ENCODE measurements at places on chromosomes 7 and 10. TPM values are rescaled to one million over a fixed set of nuclear protein-coding genes. Genes with fewer than 3 reads are reported as not detected.
A peak's percentile ranks its signal among the peaks of the same experiment; 100 is the strongest.

Gene AKAP9
- 66.8 TPM for total RNA-seq

Gene DEPP1
- total RNA-seq = 146 TPM

Gene PLEKHS1
- total RNA-seq = 0.41 TPM

Gene DENND2A
- 18.0 TPM for total RNA-seq

Gene CDNF
- total RNA-seq = 2.1 TPM

Gene ZDHHC4
- total RNA-seq = 62.4 TPM

- H3K4me3 ChIP-seq = peak overlapping the region; percentile 25
- no peaks in the 10 kb centered on the region for H3K27me3 ChIP-seq
- peak overlapping the region; percentile 43 for H3K27ac ChIP-seq
- peaks cover 48% of the 10 kb centered on the region for H3K4me1 ChIP-seq
- no peak for DNase-seq
These were observed 94.7 kb upstream of the EFCAB10 start for GRCh38 chr7:105675934-105676371.

DNA sequence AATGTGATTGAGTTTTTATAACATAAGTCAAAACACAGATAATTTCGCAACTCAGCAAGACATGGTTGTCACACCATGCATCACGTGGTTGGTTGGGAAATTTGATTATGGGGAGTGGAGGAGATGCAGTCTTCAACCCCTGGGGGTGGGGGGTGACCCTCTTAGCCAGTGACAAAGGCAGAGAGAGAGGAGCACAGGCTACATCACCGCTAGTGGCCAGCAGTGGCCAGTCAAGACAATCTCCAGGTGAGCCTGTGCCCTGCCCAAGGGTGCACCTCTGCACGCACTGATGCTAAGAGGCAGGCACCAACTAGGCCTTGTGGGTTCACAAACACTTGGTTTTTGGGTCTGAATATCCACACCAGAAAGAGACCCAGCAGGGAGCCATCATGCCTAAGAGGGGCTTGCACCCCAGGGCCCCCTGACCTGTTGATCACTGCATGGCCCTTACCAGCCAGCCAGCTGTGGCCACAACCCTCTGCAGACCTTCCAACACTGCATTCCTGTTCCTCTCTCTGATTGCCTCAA, 244.4 kb downstream of the FANK1 start:
- H3K4me3 ChIP-seq = no peak overlapping the region
- H3K27ac ChIP-seq = no peak overlapping the region
- H3K27me3 ChIP-seq = no peaks in the 10 kb centered on the region
- H3K36me3 ChIP-seq = no peaks in the 10 kb centered on the region

DNA sequence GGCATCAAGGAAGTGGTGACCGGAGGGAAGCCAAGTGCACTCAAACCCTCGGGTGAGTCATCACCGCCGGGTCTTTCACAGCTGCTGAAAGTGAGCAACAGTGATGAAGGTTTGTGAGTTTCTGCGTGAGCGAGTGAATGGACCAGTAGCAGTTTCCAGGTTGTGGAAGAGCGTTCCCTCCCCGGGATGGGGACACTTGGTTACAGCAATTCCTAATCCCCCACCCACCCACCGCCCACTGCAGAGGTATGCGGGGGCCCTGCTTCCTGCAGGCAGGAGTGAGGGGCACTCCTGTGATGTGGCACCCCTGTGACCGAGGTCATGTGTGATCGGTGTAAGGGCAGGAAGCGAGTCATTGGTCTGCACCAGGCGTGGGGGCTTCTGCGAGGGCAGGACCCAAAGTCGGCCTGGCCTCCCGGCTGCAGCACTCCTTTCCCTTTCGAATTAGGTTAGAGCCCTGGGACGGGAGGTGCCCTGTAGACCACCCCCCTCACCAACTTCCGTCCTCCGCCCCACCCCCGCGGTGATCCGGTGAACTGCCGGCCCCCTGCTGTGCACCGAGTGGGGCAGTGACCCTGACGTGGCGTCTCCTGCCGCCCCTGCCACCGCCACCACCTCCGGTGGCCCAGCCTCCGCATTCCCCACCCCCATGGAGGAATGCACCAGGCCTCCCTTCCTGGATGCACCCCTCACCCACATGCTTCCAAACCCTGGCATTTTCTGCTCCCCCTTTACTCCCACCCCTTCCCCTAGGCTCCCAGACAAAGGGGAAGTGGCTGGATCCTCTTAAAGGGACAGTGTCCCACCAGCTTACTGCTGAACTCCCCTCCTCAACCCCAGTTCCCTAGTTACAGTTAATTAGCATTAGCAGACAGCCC, 10.9 kb downstream of the LIMK1 start:
- H3K36me3 ChIP-seq = no peaks in the 10 kb centered on the region
- peaks cover 21% of the 10 kb centered on the region for H3K4me1 ChIP-seq
- no peaks in the 10 kb centered on the region for H3K27me3 ChIP-seq
- DNase-seq = peak; percentile 83
- peak overlapping the region; percentile 63 for H3K27ac ChIP-seq

- no peak overlapping the region for H3K4me3 ChIP-seq
- H3K36me3 ChIP-seq = no peaks in the 10 kb centered on the region
- H3K4me1 ChIP-seq = no peaks in the 10 kb centered on the region
These were observed 108.2 kb downstream of the ADCY1 start for GRCh38 chr7:45682358-45682735.

- no peaks in the 10 kb centered on the region for H3K36me3 ChIP-seq
- no peaks in the 10 kb centered on the region for H3K27me3 ChIP-seq
- H3K4me3 ChIP-seq = no peak overlapping the region
- no peak for DNase-seq
These were observed 4.0 kb upstream of the AQP1 start for GRCh38 chr7:30907527-30908267.

DNA sequence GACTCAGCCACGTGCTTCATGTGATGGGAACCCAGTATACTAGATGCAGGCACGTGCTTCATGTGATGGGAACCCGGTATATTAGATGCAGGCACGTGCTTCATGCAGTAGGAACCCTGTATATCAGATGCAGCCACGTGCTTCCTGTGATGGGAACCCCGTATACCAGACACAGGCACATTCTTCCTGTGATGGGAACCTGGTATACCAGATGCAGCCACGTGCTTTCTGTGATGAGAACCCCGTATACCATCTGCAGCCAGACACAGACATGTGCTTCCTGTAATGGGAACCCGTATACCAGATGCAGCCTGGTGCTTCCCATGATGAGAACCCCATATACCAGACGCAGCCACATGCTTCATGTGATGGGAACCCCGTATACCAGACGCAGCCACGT, 44.0 kb downstream of the MGMT start:
- DNase-seq = no peak
- no peak overlapping the region for H3K4me3 ChIP-seq
- peaks cover 5% of the 10 kb centered on the region for H3K4me1 ChIP-seq
- no peaks in the 10 kb centered on the region for H3K36me3 ChIP-seq
- H3K27ac ChIP-seq = no peak overlapping the region
- no peaks in the 10 kb centered on the region for H3K27me3 ChIP-seq
